ENCODE measurements at places on chromosomes 7 and 10.

- DNase-seq: peak; percentile 99
Measured at GRCh38 chr7:92657391-92657790, 67.2 kb upstream of the FAM133B start.

- no peak for DNase-seq
Measured at GRCh38 chr10:124267231-124267885, 151.4 kb downstream of the OAT start.

DNA sequence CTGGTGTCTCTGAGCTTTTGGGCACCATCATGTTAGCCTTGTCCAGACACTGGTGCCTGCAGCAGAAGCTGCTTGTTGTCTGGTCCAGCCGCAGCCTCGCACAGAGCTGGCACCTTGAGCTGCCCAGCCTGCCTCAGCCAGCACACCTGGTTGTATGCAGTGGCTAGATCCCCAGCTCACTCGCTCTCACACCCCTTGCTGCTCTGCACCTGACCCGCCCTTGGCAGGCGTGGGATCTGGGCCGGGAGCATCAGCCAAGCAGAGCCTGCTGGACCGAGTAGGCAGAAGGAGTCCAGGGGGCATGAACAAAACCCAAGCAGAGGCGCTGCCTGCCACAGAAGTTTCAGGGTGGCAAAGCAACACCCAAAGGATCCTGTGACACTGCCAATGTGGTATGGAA is 79.7 kb upstream of the ITGB1 start:
- no peak for DNase-seq

DNA sequence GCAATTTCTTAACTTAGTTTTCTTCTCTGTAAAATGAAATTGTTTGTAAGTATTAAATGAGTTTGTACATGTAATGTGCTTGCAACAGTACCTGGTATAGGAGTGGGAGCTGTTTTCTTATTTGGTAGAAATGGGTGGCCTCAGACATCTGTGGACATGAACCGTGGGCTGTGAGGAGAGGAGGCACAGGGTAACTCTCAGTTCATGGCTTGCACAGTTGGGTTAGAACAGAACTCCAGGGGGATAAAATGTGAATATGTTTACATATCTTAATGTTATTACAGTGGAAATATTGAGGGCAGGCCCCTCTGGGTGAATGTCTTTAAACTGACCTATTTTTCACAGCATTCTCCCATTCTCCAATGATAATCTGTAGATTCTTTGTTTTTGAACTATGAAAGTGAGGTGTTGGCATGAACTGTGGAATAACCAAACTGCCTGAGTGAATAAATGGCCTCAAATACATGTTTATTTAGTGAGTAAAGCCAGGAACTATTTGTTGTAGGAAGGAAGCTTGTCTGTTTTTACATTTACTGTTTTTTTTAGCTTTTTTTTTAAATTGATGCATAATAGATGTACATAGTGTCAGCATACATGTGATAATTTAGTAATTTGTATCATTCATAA is 2.6 kb downstream of the ABCA13 start:
- DNase-seq: no peak

DNA sequence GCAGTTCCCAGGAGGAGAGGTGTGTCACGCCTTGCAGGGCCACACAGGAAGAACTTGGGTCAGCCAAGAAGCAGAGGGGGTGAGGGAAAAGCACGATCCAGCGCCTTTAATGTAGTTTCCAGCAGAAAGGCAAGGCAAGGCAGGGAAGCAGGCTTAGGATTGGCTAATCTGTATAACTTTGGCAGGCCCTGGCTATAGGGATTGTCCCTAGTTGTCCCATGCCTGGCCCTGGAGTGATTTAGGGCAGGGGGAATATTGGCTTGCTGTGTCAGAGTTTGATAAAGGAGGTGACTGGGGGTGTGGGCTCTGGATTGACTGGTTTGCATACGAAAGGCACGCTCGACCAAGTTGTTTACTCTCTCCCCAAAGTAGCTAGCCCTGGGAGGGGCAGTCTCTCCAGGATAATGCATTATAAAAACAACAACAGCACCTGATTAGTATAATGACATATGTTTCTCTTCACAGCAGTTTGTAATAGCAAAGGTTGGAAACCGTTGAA is 44.5 kb downstream of the RBM28 start:
- DNase-seq: no peak

DNA sequence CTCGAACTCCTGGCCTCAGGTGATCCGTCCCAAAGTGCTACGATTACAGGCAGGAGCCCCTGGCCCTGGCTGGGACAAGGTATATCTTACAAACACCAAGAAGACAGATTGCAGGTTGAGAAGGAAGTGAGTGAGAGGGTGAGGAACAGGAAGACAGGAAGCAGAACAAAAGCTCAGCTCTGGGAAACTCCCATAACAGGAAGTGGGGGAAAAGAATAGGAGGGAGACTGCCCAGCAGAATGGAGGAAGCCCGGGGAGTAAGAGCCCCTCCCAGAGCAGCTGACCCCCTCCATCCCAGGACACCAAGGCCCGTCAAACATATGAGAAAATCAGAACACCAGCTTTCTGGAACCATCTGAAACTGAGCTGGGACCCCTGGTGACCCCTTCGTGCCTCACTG is 2.9 kb downstream of the TECPR1 start:
- no peak for DNase-seq

GRCh38 chr10:125265579-125265955 is 105.2 kb upstream of the CTBP2 start:
- DNase-seq: no peak

GRCh38 chr10:105104297-105104696 is 463.2 kb downstream of the SORCS3 start:
- DNase-seq: no peak

DNA sequence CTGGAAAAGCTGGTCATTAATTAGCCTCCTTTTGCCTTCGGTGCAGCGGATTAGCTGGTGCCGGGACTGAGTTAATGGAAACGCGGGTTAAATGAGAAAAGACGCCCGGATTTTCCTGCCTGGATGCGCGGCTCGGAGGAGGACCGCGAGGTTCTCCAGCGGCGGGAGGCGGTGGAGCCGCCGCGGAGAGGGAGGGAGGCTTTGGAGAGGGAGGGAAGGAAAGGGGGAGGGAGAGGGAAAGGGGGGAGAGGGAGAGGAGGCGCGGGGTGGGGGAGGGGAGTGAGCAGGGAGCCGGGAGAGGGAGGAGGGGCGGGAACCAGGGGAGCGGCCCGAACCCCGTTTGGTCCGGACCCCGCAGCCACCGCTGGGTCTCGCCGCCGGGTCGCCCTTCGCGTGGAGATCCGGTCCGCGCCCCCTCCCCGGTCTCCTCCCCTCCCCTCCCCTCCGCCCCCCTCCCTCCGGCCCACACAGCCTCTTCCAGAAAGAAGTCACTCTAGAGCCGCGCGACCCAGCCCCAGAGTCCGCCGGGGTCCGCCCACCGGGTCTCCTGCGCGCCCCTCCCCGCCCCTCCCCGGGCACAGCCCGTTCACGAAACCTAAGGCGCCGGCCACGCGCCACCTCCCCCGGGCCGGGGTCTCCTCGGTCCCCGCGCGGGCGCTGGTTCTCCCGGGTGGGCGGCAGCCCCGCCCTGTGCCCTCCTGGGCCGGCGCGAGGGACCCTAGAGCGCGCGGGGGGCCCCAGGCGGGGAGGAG is 347.5 kb downstream of the DNAJB6 start:
- no peak for DNase-seq

DNA sequence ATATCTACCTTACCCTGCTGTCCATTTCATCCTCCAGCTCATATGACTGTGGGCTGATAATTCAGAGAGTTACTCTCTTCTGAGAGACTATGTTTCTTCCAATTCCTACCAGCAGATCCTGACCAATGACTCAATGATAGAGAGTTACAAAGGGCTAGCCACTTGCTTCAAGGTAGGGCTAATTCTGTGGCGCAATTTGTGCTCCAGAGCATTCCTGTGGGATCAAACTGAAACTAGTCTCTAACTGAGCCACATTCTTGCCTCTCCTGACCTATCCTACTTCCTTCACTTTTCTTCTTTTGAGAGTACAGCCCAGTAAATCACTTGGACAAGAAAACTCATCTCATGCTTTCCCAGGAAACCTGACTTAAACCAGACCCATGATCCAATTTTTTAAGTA is 17.9 kb upstream of the ASZ1 start:
- no peak for DNase-seq

- no peak for DNase-seq
Measured at GRCh38 chr10:78784546-78784945, 284.2 kb upstream of the ZMIZ1 start.

DNA sequence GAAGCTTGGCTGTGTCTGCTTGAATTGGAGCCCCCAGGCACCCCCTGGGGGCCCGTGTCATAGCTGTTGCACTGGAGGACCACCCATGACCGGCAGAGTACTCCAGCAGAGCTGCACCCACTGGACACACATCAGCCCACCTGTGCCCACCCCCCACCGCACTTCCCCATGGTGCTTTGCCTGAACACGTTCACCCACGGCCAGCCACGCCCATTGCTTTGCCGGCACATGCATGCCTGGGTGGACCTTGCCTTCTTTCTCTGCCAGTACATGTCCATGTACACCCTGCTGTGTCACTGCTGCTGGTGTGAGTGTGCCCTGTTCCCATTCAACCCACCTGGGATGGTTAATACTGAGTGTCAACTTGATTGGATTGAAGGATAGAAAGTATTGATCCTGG is 88.7 kb downstream of the SAMD9 start:
- DNase-seq: no peak

DNA sequence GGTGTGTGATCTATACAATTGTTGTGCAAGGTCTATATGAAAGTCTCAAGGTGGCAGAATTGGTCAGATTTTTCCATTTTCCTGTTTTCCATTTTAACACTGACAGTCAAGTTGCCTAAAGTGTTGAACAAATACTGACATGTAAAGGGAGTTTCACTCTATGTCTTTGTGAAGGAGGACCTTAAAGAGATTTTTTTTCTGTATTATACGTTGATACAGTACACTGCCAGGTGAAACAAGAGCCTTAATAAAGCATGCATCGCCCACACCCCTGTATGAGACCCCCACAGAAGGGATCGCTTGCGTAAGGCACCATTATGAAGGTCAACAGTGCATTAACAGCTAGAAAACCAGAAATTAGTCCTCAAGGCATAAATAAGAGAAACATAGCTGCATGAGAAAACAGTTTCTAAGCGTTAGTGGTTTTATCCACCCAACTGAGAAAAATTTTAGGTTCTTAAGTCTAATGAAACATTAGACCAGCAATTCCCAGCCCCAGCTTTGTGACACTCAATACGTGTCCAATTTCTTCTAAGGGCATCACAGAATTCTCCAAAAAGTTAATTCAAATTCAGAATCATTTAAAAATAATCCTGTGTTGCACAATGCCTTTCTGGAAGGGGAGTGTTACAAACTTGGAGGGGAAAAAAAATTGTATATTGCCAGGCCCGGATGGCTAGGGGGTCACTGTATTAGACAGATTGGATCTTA is 6.9 kb downstream of the KLF6 start:
- peak; percentile 44 for DNase-seq

GRCh38 chr10:44394696-44395381 is 9.9 kb upstream of the CXCL12 start:
- no peak for DNase-seq

GRCh38 chr10:108783897-108784296 is 1139.4 kb downstream of the XPNPEP1 start:
- DNase-seq: peak; percentile 84

DNA sequence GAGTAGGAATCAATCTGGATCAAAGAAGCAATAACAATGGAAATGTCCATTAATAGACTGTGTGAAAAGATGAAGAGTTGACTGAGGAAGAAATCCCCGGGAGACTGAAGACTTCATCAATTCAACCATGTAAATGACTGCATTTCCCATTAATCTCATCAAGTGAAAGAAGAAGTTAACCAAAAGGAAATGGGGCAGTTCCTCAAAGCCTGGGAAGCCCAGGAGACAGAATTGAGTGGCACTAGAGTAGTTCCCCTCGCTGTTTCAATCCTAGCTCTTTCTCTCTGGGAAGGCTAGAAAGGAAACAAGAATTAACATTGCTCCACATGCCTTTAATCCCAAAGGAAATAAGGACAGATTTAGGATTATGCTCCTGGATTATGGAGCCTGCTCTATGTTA is 4.8 kb upstream of the OR6V1 start:
- no peak for DNase-seq

GRCh38 chr10:101773923-101774588 is 1.9 kb downstream of the FGF8 start:
- DNase-seq: no peak

- no peak for DNase-seq
Measured at GRCh38 chr7:36284456-36285090, 105.1 kb upstream of the ANLN start.

DNA sequence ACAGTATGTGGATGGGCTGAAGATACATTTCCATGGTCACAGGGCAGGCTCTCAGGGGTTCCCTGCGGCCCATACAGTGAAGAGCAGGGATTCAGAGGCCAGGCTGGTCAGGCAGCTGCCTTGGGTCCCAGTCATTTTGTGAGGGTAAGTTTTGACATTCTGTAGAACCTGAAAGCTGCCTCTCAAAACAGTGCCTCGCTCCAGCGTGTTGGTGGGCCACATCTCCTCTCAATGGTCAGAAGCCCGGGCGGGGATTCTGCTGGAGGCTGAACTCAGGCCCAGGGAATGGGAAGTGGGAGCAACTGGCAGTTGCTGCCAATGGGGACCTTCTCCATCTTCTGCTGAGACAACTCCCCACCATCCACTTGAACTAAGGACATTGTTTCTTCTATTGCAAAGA is 190.0 kb downstream of the PTPN20 start:
- DNase-seq: no peak

- no peak for DNase-seq
Measured at GRCh38 chr10:97514344-97514743, 15.6 kb downstream of the UBTD1 start.

DNA sequence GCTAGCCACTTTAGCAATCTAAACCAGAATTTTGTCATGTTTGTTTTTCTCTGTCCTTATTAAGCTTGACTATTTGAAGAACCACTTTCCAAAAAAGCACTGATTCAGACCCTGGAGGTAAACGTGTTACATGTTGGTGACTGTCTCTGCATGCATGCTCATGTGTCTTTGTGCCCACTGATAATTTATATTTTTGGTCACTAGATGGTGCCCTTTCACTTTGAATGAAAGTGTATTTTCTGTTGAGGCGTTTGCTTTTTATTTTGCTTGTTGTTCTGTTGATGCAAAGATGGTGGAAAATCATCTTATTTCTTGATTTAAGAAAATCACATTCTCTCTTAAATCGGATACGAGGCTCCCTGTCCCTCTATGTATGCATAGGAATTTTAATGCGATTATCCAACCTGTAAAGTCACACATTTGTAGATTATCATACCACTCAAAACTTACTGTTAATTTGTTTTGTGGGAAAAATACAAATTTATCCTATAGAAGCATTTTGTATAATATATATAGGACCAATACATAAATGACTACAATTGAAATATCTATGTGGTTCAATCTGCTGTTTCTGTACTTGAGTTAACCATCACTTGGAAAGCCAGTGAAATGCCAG is 269.3 kb downstream of the BICC1 start:
- DNase-seq: peak; percentile 75

GRCh38 chr10:33298893-33299292 is 35.6 kb downstream of the NRP1 start:
- DNase-seq: no peak

- DNase-seq: no peak
Measured at GRCh38 chr10:633279-634245, 55.9 kb downstream of the DIP2C start.

DNA sequence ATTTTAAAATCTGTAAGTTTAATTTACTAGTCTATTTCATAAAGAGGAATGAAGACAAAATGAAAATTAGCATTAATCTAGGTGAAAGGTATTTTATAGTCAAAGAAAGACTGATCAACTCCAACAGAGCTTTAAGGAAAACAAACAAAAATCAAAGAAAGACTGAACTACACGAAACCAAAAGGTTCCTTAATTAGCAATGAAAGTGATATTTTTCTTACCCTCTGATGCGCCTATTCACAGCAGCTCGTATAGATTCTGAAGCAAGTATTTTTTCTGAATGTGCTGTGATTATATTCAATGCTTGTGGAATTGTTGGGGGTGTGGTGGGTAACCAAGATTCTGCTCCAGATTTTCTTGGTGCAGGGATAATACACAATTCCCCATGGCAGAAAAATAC is 11.8 kb downstream of the ECD start:
- DNase-seq: no peak
